Esophagus (tissue), 2 donors: ENCODE measurements at places on chromosomes 6 and 20. TPM values are rescaled to one million over a fixed set of nuclear protein-coding genes. Genes with fewer than 3 reads are reported as not detected.

WFDC2 gene
- 3.3 TPM for polyA plus RNA-seq

PROCR gene
- polyA plus RNA-seq = 5.3 TPM

TSPYL1 gene
- polyA plus RNA-seq = 24.3 TPM

GPR63 gene
- 0.28 TPM for polyA plus RNA-seq

PNPLA1 gene
- polyA plus RNA-seq = 0.02 TPM

KHDC1L gene
- polyA plus RNA-seq = not detected

SOX18 gene
- 3.1 TPM for polyA plus RNA-seq

PXDC1 gene
- polyA plus RNA-seq = 10.0 TPM

PPP1R3G gene
- polyA plus RNA-seq = 0.92 TPM

RHAG gene
- 0.06 TPM for polyA plus RNA-seq

CST7 gene
- polyA plus RNA-seq = 2.9 TPM

ZNF337 gene
- polyA plus RNA-seq = 6.9 TPM

PRSS16 gene
- 3.6 TPM for polyA plus RNA-seq

PLCB4 gene
- polyA plus RNA-seq = 2.2 TPM

TP53TG5 gene
- polyA plus RNA-seq = not detected

MRS2 gene
- 10.8 TPM for polyA plus RNA-seq

HLA-DOB gene
- 0.75 TPM for polyA plus RNA-seq

EFCAB8 gene
- 0.11 TPM for polyA plus RNA-seq

MOG gene
- polyA plus RNA-seq = not detected

HELZ2 gene
- polyA plus RNA-seq = 8.3 TPM

GJA10 gene
- polyA plus RNA-seq = not detected

MED23 gene
- polyA plus RNA-seq = 12.8 TPM

COQ3 gene
- polyA plus RNA-seq = 12.8 TPM

DEFB118 gene
- not detected for polyA plus RNA-seq

NR2E1 gene
- 0.06 TPM for polyA plus RNA-seq

NKX2-4 gene
- polyA plus RNA-seq = not detected

SMPDL3A gene
- polyA plus RNA-seq = 4.9 TPM

CCDC167 gene
- 44.6 TPM for polyA plus RNA-seq

TREM1 gene
- polyA plus RNA-seq = 0.43 TPM

WFDC6 gene
- not detected for polyA plus RNA-seq

SPAG4 gene
- polyA plus RNA-seq = 1.6 TPM

CST4 gene
- not detected for polyA plus RNA-seq

HRH3 gene
- 0.02 TPM for polyA plus RNA-seq

ANGPT4 gene
- 0.08 TPM for polyA plus RNA-seq

CENPQ gene
- polyA plus RNA-seq = 4.2 TPM

NOX3 gene
- not detected for polyA plus RNA-seq

DEFB114 gene
- polyA plus RNA-seq = not detected

DEFB124 gene
- polyA plus RNA-seq = not detected

TNFRSF21 gene
- 24.3 TPM for polyA plus RNA-seq

TMEM170B gene
- polyA plus RNA-seq = 0.22 TPM

DEFB113 gene
- polyA plus RNA-seq = not detected

CPNE1 gene
- 119 TPM for polyA plus RNA-seq

RAET1E gene
- polyA plus RNA-seq = 25.1 TPM

RANBP9 gene
- 123 TPM for polyA plus RNA-seq

MYB gene
- 2.5 TPM for polyA plus RNA-seq

ACSS2 gene
- 31.4 TPM for polyA plus RNA-seq

LAMA5 gene
- polyA plus RNA-seq = 329 TPM

GCNT2 gene
- 3.1 TPM for polyA plus RNA-seq

ADAM33 gene
- polyA plus RNA-seq = 83.1 TPM

GJE1 gene
- polyA plus RNA-seq = not detected

IPCEF1 gene
- polyA plus RNA-seq = 0.35 TPM

DPPA5 gene
- polyA plus RNA-seq = not detected
